SIG-M5 (cell line): ENCODE measurements at places on chromosomes 16 and 17.

DNA sequence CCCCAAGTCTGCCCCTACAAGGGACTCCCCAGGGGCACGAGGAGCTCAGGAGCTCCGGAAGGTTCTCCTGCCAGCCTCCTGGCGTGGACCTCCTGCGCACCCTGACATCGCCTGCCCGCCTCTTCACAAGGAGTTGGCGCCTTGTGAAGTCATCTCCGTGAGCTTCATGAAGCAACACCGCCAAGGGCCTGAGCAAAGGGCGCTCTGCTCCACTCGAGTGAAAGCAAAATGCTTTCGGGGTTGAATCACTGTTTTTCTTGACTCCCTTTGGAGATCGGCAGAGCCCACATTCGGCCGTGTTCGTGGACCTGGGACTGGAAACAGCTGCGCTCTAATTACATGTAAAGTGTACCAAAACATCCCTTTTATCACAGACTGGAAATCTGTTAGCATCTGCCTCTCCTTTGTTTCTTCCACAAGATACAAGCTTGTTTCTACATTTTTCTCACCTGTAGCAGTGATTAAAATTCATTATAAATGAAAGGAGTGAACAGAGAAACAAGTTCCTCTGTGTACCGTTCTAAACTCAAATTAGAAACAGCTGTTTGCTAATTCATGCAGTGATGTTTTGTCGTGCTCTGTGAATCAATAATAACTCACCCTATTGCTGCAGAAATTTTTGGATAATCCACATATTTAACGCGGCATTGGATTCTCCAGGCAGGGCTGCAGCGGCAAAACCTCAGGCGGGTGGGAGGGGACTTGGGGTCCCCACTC is 203.3 kb downstream of the ZNF423 start:
- DNase-seq: no peak

- DNase-seq: no peak
These were observed 5.2 kb upstream of the DLX4 start for GRCh38 chr17:49963626-49964302.

GRCh38 chr17:39997543-39997942 is 16.9 kb downstream of the PSMD3 start:
- DNase-seq: no peak

GRCh38 chr16:12794486-12795387 is 8.9 kb downstream of the CPPED1 start:
- DNase-seq: no peak

- no peak for DNase-seq
These were observed 122.9 kb downstream of the METRNL start for GRCh38 chr17:83202002-83203000.

GRCh38 chr16:17345043-17345442 is 125.7 kb downstream of the XYLT1 start:
- no peak for DNase-seq

- no peak for DNase-seq
These were observed at the start of gene UBTF for GRCh38 chr17:44219616-44220212. Gene UBTF, minus strand, starts transcription at chr17:44219675. Its CDS starts 1,446 bp downstream, at chr17:44218229.

- no peak for DNase-seq
These were observed 23.8 kb upstream of the ERN1 start for GRCh38 chr17:64153565-64154312.

- DNase-seq: no peak
These were observed 4.6 kb upstream of the OTOA start for GRCh38 chr16:21659124-21659523.

GRCh38 chr17:71330099-71330375 is 790.8 kb upstream of the SOX9 start:
- no peak for DNase-seq

DNA sequence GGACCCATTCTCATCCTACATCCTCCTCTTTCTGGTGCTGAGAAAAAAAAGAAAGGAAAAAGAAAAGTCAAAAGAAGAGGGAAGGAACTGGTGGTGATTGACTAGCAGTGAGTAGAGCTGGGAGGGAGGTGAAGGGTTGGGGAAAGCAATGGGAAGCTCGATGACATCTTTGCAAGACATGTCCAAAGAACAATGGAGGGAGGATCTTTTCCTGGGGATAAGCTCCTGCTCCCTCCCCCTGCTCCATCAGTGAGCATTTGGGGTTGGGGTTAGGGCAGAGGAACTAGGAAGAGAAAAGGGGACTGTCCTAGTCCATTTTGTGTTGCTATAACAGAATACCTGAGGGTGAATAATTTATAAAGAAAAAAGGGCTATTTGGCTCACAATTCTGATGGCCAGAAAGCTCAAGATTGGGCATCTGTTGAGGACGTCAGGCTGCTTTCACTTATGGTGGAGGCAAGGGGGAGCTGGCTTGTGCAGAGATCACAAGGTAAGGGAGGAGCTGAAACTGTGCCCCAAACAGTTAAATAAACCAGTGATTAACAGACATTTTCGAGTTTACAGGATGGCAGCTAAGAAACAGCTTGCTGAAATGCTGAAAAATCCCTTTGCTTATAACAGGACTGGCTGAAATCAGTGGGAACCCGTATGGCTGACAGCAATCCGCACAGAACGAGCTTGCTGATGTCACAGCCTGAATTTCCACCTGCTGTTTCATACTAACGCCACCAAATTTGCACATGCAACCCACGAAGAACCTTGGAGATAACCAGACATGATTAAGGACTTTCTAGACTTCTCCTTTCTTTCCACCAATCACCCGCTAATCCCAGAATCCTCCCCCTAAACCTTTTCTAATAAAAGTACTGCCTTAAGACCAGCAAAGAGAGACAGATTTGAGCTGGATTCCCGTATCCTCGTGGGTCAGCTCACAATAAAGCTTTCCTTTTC is 1.6 kb upstream of the ODF4 start:
- DNase-seq: no peak

DNA sequence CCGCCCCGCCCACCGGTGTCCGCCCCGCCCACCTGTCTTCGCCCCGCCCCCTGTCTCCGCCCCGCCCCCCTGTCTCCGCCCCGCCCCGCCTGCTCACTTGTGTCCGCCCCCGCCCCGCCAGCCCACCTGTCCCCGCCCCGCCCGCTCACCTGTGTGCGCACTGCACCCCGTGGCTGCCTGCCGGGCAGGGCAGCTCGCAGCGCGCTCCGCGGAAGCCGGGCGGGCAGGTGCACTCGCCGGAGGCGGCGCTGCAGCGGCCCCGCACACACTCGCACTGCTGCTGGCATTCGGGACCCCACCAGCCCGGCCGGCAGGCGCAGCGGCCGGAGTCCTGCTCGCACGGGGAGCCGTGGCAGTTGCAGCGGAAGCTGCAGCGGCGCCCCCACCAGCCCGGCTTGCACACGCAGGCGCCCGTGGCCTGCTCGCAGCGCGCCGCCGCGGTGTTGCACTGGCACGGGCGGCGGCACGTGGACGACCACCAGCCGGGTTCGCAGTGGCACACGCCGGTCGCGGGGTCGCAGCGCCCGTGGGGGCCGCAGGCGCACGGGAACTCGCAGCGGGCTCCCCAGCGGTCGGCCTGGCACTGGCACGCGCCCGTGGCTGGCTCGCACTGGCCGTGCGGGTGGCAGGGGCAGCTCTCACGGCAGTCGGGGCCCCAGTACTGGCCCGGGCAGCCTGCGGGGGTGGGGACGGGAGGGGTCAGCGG is 2.1 kb downstream of the SCARF1 start:
- no peak for DNase-seq

GRCh38 chr16:86494565-86495356 is 15.6 kb upstream of the FOXF1 start:
- no peak for DNase-seq

DNA sequence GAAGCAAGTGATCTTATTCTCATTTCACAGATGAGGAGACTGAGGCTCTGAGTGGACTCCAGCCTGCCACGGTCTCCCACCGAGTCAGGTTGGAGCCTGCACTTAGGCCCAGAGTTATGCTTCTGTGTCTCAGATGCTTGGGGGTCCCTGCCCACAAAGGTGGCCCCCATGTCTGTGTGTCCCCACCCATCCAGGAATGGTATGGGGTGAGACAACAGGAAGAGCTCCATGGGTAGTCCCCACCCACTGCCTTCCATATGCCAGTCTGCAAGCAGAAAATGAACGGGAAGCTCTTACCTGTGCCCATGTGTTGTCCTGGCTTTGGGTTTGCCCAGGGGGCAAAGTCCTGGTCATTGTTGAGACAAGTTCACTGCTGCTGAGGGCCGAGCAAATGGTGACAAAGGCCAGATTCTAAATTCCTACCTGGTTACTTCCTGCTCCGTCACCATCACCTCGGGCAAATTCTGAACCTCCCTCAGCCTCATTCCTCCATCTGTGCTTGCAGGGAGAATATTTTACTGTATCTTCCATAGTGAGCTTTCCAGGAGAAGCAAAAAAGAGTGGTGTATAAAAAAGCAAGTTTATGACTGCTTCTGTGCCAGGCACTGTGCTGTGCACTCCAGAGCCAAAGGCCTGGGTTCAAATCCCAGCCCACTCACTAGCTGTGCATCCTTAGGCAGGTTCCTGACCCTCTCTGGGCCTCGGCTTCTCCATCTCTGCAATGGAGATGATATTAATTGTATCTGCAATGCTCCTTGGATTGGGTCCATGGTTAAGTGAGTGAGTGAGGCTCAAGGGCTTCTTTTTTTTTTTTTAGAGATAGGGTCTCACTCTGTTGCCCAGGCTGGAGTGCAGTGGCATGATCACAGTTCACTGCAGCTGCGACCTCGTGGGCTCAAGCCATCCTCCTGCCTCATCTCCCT is 9.3 kb downstream of the IL4R start:
- DNase-seq: no peak

- no peak for DNase-seq
These were observed 73.6 kb downstream of the PLXDC1 start for GRCh38 chr17:39077866-39078265.

DNA sequence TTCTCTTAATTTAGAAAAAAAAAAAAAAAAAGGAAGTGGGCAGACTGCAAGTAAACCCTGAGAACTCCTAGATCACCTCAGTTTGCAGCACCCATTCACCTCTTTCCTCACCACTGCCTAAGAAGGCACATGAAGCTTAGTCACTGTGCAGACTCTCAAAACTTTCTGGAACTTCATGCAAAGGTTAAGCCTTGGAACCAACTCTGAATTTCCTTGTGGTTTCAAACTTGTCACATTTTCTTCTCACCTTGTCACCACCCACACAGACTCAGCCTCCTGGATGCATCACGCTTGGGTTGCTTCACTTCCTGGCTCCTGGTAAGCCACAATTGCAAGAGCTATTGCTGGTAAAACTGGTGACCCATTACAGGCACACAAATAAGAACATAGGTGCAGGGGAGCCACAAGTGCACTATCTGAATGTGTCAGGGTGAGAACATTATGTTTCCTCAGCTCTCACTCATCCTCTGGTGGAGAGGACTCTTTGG is 15.0 kb upstream of the CPD start:
- DNase-seq: peak; percentile 84

DNA sequence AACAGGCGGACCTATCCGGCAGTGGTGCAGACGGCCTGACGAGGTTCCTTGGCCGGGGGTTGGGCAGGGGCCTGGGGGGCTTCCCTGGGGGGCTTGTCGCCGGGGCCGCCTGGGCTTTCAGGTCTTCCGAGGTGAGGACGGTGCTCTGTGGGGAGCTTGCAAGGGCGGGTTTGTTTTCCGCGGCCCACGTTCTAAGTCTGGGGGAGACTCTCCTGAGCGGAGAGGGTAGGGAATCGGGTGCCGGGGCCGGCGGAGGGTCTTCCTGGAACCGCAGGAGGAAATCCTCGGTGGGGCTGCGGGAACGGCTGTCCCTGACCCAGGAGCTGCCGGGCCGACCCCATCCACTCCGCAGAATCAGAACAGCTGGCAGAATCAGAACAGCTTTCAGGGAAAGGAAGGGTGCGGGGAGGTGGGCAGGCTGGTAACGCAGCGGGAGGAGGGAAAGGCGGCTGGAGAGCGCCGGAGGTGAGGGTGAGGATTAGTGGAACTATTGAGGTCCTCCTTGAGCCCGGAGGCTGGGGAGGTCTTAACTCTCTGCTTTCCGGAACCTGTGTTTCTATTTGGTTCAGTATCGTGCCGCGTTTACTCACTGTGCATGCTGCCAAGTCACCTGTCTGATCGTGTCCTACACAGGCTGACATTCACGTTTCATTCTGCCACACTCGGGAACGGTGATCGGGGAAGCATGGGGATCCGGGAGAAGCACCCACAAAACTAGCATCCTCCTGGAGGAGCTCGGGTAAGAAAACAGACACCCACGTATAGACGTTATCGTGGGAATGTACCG is 28.9 kb downstream of the CPSF4L start:
- no peak for DNase-seq

DNA sequence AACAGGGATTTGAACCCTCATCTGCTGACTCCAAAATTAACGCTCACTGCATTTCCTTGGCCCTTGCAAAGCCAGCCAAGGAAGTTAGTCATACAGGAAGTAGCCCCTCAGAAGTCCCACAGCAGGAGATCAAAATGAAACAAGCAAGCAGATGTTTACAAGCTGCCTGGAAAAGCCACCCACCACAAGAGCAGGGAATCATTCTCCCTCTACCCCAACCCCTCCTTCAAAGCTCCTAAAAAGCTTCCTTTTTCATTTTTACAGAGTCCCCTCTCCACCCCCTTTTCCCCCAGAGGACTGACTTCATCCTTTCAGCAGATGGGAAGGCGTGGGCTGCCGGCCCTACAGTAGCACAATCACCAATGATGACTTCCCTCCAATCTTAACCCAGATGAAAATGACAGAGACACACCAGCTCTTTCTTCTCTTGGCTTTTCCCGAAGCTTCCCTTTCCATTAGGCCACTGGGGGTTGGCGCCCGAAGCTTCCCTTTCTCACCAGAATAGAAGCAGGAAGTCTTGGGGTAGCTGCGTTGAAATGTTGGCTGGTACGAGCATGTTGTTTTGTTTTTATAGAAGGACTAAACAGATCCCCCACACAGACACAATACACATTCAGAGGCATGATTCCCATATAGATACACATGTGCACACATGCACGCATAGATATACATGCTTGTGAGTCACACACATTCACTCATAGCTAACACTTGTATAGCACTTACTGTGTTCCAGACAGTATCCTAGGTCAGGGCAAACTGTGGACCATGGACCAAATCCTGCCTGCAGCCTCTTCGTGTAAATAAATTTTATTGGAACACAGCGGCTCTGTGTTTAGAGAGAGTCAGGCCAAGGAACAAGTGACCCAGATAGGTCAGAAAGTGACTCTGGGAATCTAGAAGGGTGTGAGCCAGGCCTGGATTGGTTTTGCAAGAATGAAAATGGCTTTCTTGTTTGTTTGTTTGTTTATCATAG is 17.4 kb downstream of the ITPRIPL2 start:
- peak; percentile 48 for DNase-seq

DNA sequence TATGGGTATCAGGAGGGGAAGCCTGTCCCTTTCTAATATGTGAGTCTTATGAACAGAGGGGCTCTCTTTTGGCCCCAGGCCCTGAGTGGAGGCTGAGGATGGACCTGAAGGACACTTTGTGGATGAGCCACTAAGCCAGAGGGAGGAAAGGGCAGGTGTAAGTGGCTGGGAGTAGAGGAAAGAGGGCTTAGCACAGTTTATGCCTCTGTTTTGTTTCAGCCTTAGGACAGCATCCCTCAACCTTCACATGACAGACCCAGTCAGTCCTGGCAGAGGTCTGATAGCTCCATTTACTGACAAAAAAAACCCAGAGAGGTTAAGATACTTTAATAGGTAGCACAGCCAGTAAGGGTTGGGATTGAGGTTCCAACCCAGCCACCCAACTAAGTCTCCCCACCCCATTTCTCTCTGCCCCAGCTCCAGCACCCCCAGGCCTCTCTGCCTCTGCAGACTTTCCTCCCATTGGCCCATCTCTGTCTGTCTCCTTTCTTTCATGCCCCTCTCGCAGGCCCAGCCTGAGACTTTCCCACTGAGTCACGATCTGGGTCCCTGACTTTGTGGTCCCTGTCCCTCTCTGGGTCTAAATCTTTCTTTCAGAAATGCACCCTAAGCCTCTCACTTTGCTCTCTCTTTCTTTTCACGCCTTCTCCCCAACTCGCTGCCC is 4.7 kb upstream of the TBX21 start:
- DNase-seq: no peak
